ENCODE measurements at places on chromosomes 12 and 14.

DNA sequence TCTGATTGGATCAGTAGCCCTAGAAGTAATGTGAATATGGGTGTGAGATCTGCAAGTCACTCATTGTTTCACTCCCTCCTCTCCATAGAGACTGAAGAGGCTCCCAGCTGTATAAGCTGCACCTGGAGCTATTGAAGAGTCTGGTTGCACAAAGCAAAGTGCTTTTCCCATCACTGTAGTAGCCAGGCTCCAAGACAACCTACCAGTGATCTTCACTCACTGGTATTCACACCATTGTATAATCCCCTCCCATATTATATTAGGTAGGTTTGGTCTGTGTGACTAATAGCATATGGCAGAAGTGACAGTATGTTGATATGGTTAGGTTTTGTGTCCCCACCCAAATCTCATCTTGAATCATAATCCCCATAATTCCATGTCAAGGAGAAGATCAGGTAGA lies 64.4 kb downstream of the ZFC3H1 start:
- no peak for DNase-seq

- no peak for DNase-seq
Measured at GRCh38 chr12:52280319-52280795, 5.9 kb downstream of the KRT86 start.

DNA sequence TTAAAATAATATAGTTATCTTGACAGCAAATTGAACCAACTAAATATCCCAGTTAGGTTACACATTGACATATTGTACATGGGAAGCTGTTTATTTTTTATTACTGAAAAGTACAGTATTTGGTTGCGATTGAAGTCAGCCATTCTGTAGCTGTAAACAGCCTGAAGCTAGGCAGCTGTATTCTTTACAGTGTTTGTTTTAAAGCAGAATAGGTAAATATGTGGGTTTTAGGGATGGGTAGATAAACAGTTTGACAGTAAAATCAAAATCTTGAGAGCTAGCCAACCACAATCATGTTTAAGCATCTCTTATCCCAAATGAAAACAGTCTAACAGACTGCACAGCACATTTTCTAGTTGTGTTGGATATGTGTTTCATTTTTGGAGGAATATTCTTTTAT lies 45.7 kb downstream of the TTC6 start:
- DNase-seq: no peak

DNA sequence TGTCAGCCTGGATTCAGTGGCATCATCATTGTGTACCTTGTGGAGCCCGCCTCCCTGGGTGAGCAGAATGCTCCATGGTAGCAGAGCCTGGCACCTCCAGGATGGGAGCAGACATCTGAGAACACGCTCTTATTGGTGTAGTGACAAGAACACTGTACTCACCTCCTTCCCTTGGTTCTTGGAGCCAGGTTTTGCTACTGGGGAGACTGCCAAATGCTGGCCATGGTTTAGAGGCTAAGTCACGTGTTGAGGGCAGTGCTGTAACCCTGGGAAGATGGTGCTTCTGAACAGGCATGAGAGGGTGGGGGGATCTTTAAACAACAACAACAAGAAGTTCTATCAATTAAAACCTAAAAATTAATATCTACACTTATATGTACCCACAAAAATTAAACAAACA lies 47.6 kb upstream of the ASPG start:
- DNase-seq: no peak

DNA sequence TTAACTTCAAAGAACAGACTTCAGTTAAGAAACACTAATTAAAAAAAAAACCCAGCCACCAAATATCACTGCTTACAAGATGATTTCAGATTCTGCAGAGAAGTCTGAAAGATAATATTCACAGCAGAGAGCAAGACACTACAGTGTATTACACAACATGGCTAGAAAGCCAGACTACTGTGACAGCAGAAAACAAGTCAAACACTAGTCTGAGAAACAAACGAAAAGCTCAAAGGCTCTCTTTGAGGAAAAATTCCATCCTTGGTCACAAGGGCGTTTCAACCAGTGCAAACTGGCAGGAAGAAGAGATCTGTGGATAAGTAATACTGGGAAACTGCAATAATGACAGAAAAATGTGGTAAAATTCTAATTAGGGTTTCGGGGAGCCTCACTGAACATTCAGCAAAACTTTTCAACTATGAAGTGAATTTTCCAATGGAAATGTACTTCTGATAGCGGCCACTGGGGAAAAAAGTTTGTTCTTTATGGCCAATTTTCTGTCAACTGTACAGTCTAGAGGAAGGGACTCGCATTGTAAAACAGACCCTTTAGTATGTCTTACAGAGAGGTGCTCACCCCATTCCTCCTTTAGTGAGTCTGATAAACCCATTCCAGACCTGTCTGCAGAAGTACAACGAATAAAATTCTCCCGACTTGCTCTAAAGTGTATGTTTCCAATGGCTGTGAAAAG lies 50.4 kb downstream of the ACADS start:
- DNase-seq: no peak

GRCh38 chr12:9064815-9065606 lies 50.7 kb downstream of the A2M start:
- no peak for DNase-seq

DNA sequence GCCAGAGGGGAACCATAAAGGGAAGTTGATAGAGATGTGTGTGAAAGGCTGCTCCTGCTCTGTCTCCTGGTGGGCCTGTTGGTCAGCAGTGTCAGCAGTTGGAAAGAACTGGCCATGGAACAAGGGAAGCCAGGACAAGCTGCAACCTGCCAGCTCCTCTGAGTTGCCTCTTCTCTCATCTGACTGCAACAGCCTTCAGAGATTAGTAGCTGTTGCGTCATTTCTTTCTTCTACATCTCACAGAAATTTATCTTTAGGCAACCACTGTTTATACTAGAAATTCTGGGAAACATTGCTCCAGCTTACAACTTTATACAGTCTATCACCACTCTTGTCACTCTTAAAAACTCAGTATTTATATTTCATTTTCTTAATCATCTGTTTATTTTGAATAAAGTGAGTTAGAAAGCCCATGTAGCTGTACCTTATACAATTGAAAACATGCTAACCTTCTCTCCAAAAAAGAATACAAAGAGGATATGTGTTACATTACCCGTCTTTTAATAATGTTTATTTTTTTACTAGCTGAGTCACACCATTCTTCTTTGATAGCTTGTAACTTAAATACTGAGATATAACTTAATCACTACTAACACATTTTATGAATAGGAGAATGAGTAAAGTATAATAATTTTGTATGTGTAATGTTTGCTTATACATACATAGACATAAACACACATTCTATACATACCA lies 224.2 kb downstream of the LRFN5 start:
- no peak for DNase-seq

DNA sequence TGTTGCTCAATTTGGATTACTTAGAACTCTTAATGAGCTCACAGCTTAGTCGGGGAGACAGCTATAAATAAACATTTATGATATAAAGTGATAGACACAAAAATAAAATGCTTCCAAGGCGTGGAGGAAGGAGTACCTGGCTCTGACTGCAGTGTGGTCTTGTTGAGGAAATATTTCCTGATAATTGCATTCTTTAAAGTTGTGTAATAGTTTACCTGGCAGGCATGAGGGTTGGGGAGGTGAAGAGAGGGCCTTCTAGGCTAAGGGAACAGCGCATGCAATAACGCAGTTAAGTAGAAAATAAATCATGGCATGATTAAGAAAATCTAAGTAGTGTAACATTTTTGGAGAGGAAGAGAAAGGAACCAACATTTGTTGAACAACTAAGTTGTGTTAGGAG lies 260.5 kb upstream of the ATP2B1 start:
- DNase-seq: no peak

- DNase-seq: peak; percentile 82
Measured at GRCh38 chr12:124466216-124467128, 100.9 kb downstream of the NCOR2 start.

- no peak for DNase-seq
Measured at GRCh38 chr12:89344043-89344861, 8.0 kb downstream of the DUSP6 start.

DNA sequence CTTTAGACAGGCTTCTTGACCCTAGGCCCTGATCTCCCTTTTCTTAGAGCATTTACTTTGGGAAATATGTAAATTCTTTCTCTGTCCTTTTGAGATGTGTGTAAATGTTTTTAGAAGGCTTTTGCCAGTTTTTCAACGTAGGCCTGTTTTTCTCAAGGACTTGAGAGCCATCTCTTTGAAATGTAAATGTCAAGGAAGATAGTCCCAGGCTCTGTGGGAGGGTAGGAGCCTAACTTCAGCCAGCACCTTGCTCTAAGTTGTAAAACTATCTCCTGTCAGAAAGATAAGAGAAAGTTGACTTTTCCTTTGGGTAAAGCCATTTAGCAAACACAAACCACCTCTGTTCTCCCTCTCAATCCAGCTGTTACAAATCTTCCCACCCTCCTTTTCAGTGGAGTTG lies 219.8 kb downstream of the RPS29 start:
- no peak for DNase-seq

GRCh38 chr12:3897371-3897971 lies 24.3 kb upstream of the PARP11 start:
- no peak for DNase-seq

GRCh38 chr14:23093991-23094665 lies 808 bp downstream of the ACIN1 start:
- no peak for DNase-seq

DNA sequence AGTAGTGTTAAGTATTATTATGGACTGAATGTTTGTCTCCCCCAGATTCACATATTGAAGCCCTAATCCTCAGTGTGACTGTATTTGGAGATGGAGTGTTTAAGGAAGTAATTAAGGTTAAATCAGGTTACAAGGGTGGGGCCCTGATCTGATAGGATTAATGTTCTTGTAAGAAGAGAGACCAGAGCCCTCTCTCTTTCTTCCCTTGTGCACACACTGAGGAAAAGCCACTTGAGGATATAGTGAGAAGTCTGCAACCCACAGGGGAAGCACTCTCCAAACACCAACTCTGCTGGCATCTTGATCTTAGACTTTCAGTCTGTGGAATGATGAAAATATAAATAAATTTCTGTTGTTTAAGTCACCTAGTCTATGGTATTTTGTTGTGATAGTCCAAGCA lies 2.2 kb upstream of the KLRG1 start:
- DNase-seq: no peak

- no peak for DNase-seq
Measured at GRCh38 chr12:105033851-105034250, 47.7 kb downstream of the NOPCHAP1 start.

- DNase-seq: no peak
Measured at GRCh38 chr12:78674311-78675090, 190.1 kb upstream of the SYT1 start.

GRCh38 chr12:121494093-121494787 lies 86.6 kb downstream of the KDM2B start:
- peak; percentile 60 for DNase-seq

DNA sequence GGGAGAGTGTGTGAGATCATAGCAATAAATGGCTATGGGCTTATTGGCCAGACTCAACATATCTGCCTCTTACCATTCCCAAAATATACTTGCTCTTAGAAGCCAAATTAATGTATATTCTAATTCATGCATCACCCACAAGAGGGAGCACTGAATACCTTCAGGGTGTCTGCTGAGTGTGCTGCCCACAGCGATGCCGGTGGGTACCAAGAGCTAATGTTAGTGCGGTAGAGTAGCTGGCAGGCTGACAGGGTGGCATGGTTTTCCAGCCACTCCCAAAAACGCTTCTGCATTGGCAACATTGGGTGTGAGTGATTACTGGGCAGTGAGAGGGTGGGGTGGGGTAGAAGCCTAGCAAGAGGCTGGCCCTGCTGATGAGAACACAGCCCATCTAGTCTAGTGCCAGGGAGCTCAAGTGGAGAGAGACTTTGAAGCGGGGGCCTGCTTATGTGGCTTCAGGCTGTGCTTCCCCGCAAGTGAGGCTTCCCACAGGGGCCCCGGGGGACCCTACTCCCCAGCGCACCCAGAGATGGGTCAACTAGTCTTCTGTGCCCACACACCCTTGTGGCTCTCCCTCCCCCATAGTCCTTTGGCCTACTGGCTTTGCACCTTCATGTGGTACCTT lies 9.2 kb upstream of the PLEKHD1 start:
- DNase-seq: no peak

GRCh38 chr12:1171657-1172408 lies 180.8 kb downstream of the ERC1 start:
- no peak for DNase-seq

GRCh38 chr12:19209661-19210060 lies 80.1 kb downstream of the PLEKHA5 start:
- DNase-seq: no peak

DNA sequence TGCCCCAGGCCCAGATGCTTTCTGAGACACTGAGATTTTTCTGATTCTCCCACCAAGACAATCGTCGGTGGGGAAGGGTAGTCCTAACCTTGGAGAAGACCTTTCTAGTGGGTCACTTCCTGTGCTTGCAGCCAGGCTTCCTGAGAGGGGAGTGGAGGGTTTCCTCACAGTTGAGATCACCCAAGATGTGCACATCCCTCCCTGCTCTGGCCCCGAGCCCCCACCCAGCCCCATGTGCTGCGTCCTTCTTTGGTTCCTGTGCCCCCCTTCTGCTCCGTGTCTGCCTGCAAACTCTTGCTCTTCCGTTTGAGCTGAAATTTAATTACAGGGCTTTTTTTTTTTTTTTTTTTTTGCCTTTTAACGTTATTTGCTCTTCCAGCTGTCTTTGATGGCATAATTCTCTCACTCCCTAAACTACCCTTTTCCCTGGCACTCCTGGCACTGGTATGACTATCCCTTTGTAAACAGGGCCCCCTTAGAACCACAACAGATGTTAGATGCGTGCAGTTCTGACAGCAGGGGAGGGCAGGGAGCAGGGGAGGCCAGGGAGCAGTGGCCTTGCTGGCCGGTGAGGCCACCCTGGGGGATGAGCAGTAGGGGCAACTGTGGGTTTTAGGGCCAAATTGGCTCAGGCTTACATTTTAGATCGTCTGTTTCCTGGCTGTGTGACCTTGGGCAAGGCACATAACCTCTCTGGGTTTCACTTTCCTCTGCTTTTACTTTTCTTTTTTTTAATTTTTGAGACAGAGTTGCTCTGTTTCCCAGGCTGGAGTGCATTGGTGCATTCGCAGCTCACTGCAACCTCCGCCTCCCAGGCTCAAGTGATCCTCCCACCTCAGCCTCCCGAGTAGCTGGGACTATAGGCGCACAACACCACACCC lies 144.5 kb downstream of the PHETA1 start:
- DNase-seq: no peak

DNA sequence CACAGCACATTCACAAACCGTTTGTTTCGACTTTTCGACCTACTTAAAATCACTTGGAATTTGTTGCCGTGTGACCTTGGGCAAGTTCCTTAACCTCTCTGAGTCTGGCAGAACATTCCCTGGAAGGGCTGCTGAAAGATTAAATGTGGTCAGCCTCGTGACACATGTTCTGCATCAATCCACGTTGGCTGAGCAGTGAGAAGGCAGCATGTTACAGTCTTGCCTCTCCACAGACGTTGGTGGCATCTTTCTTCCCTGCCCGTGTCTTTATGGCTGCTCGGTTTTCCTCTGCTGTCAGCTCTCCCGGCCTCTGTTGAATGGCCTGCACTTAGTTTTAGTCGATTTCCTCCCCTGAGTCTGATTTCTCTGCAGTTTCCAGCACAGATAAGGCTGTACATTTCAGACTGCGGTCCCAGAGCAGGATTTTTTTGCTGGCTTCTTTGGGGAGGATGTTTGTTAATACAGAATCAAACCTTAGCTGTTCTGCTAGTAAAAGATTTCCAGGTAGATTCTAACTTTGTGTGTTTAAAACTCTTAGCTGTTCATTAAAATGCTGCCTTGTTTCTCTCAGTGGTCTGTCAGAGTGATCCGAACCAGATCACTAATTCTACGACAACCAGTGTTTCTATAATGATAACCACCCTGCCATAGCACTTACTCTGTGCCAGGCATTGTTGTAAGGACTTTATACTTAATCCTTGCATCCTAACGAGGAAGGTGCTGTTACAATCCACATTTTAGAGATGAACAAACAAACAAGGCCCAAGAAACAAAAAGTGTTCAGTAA lies 217.1 kb downstream of the CHST11 start:
- DNase-seq: no peak

- no peak for DNase-seq
Measured at GRCh38 chr14:101336183-101336582, 225.1 kb upstream of the DIO3 start.

All from activated T-cell treated with anti-CD3 and anti-CD28 coated beads, Interleukin-2, amount 50 U/mL, for 4 hours (primary cell).